Panc1 (cell line): ENCODE measurements at places on chromosomes 3 and 15.

DNA sequence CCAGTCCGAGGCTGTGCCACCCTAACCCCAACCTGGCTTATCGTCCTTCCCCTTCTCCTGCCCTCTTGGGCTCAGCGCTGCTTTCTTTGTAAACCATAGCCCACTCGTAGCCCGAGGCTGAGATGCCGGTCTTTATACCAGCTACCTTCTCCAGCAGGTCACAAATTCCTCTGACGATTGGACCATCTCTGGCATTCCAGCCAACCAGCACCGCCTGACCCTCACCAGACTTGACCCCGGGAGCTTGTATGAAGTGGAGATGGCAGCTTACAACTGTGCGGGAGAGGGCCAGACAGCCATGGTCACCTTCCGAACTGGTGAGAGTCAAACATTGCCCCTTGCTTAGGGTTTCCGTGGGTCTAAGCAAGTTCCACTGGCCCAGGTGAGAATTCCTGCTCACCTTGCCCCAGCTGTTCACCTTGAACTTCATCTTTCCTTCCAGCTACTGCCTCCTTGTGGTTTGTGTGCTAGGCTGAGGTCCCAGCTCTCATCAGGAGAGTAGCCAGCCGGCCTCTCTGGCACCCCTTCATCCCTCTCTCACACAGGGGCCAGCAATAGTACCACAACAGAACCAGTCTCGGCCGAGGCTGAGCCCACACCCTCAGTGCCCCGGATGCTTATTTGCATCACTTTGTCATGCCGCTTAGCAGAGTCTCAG lies 66.7 kb downstream of the BOC start:
- DNase-seq = no peak

- no peak for DNase-seq
These were observed 80.5 kb downstream of the STT3B start for GRCh38 chr3:31613177-31613576.

- DNase-seq = no peak
These were observed 234.7 kb downstream of the CDIN1 start for GRCh38 chr15:36814105-36814504.

DNA sequence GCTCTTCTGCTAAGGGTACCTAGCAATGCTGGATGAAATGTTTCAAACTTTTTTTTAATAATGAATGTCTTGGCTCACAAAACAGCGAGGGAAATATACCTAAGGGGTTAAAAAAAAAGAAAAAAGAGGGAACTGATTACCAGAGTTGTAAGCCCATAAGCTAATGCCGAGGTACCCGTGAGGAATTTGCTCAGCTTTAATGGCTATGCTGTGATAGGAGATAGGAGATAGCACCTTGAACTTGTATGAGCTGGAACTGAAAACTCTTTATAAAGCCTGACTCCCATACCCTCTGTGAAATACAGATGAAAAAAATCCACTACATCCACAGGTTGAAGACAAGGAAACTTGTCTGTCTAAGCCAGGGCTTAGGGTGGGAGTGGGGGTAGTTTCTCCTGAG lies 13.9 kb downstream of the GRAMD1C start:
- no peak for DNase-seq

- no peak for DNase-seq
These were observed 713.0 kb upstream of the SGO1 start for GRCh38 chr3:20898962-20899361.

DNA sequence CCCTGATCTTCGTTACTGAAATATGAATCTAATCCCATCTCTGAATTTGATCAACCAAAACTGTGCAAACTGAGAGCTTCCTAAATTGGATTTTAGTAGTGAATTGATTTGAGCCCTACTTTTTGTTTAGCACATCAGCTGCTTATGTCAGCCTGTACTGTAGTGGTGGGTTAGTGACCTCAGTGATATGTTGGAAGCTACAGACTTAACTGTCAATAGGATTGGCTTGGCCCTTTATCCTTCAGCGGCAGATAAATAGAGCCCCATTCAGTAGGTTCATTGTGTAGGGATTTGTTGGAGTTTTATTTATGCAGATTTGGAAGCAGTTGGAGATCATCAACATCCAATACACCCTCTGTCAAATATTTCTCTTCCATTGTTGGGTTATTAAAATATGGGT lies 409.7 kb downstream of the SOX2 start:
- DNase-seq = no peak

GRCh38 chr3:124860599-124860998 lies 26.6 kb downstream of the ITGB5 start:
- DNase-seq = peak; percentile 91

DNA sequence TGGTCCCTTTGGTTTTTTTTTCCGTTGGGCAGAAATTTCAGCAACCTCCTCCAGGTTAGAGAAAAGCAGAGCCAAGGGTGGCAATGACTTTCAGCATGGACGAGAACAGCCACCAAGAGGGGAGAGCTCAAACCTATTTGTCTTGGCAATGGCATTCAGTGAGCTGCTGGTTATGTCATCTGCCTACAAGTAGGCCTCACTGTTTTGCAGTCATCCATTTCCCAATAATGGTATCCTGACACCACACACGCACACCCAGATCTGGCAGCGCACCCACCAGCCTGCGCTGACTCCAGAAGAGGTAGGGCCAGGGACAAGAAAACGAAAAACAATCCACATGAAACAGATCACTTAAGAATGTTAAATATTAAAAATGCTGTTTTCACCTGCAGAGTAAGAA lies 92.3 kb downstream of the MAGI1 start:
- no peak for DNase-seq

GRCh38 chr3:190731596-190731995 lies 130.9 kb downstream of the GMNC start:
- DNase-seq = no peak

- DNase-seq = no peak
These were observed 53.1 kb downstream of the TM2D3 start for GRCh38 chr15:101599091-101599490.

DNA sequence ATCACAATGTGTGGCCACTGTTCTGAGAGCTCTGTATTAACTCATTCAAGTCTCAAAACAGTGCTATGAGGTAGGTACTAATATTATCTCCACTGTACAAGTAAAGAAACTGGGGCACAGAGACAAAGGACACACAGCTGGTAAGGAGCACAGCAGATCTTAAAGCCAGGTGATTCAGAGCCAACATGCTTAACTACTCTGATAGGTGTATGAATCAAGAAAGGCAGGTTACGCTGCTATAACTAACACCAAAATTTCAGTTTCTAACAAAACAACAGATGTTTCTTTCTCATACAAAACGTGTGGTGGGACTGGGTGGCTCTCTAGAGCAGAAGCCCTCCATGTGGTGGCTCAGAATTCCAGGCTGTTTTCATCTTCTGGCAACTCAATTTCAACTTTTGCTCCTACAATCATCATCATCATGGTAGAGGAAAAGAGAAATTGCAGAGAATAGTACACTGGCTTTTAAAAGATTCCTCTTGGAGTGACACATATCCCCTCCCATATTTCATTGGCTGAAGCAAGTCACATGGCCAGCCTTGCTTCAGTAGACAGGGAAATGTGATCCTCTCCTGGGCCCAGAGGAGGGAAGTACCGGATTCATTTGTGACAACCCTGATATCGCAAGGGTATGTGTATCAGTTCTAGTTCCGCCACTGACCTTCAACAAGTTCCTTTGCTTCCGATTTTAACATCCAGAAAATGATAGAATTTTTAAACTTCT lies 126.2 kb upstream of the PTX3 start:
- DNase-seq = no peak

DNA sequence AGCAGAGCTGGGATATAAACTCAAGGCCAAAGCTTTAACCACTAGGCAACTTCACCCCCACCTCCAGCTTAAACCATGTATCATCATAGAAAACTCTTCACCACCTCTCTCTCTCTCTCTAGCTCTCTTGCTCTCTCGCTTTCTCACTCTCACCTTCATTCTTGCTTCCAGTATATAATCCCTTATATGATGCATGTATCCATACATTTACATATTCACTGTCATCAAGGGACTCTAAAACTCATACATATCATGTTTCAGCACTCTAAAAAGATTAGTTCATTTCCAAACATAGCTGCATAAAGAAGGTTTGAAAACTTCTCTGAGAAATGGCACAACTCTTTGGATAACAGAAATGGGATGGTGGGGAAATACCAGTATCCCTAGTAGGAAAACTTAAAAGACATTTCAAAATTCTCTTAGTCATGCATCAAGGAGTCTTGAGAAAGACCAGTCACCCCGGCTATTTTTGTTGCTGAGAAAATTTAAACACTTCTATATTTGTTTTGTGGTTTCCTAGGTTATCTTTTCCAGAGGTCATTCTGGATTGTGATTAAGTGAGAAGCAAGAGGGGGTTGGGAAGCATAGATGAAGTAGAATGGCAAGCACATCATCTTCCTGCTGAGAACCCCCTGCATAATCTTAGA lies 447.8 kb upstream of the THBS1 start:
- no peak for DNase-seq

GRCh38 chr15:68217341-68217740 lies 12.2 kb downstream of the CLN6 start:
- DNase-seq = no peak

GRCh38 chr15:60652245-60652644 lies 173.3 kb upstream of the ICE2 start:
- no peak for DNase-seq

GRCh38 chr15:36924034-36924433 lies 176.3 kb downstream of the MEIS2 start:
- no peak for DNase-seq

DNA sequence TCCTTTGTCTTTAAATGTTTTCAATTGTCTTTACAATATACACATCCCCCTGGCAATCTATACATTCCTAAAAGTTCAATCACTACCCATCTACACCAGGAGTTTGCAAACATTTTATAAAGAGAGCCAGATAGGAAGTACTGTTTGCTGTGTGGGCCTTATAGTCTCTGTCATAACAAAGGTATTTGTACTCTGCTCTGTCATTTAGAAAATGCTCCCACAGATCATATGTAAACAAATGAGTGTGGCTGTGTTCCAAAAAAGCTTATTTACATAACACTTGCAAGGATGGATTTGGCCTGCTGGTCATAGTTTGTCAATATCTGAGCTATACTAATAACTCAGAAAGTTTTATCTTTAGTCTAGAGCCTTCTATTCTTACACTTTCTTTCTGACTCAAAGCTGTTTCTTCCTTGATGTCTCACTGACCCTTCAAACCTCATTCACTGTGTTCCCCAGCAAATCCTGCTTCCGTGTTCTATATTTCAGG lies 511.9 kb downstream of the GBE1 start:
- no peak for DNase-seq

GRCh38 chr15:52255008-52255407 lies 40.6 kb downstream of the MYO5C start:
- no peak for DNase-seq
